Activated CD4-positive, alpha-beta T cell treated with anti-CD3 and anti-CD28 coated beads, Interleukin-2, amount 50 U/mL, for 1 hour (primary cell): ENCODE measurements at places on chromosomes 4 and X.

- no peak for DNase-seq
These were observed 95.5 kb downstream of the SOWAHB start for GRCh38 chr4:76802236-76803021.

DNA sequence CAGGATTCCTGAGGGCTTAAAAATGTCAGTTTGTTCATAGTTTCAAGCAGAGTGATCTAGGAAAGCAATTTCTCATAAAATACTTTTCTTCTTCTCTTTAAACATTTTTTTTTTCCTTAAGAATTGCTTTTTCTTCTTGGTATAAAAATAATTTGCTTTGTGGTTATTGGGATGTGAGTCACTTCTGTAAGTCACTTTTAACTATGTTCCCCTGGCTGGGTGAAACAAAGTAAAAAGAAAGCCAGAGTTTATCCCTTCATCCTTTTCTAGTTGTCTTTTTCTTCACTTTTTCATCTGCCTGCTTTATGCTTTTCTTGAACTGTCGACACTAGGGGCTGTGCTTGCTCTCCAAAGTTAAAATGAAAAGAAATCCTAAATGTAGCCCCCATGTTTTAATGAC, 33.5 kb downstream of the ARSJ start:
- DNase-seq, result no peak

GRCh38 chrX:48606091-48606490, 8.8 kb downstream of the WDR13 start:
- no peak for DNase-seq

GRCh38 chr4:96035727-96036126, 195.8 kb downstream of the PDHA2 start:
- no peak for DNase-seq
